ENCODE measurements at places on chromosomes 6 and 20.

GRCh38 chr6:137763886-137764285 lies 103.2 kb upstream of the TNFAIP3 start:
- H3K4me3 ChIP-seq: no peak overlapping the region
- H3K36me3 ChIP-seq: no peaks in the 10 kb centered on the region
- no peaks in the 10 kb centered on the region for H3K27me3 ChIP-seq
- H3K4me1 ChIP-seq: no peaks in the 10 kb centered on the region
- no peak overlapping the region for H3K27ac ChIP-seq

DNA sequence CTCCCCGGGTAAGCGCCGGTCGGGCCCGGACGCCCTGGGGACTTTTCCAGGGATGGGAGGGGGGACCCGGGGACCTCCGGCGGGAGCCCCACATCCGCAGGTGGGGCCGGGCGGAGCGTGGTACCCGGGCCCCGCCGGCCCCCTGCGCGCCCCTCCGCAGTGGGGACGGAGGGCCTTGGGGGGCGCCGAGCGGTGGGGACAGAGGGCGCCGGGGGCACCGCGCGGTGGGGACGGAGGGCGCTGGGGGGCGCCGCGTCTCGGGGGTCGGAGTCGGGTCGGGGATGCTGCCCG lies 270 bp downstream of the PLEKHG1 start:
- no peak for DNase-seq
- H3K4me3 ChIP-seq: peak overlapping the region; percentile 89
- no peaks in the 10 kb centered on the region for H3K36me3 ChIP-seq
- H3K27me3 ChIP-seq: no peaks in the 10 kb centered on the region
- no peaks in the 10 kb centered on the region for H3K4me1 ChIP-seq
- peak overlapping the region; percentile 81 for H3K27ac ChIP-seq

DNA sequence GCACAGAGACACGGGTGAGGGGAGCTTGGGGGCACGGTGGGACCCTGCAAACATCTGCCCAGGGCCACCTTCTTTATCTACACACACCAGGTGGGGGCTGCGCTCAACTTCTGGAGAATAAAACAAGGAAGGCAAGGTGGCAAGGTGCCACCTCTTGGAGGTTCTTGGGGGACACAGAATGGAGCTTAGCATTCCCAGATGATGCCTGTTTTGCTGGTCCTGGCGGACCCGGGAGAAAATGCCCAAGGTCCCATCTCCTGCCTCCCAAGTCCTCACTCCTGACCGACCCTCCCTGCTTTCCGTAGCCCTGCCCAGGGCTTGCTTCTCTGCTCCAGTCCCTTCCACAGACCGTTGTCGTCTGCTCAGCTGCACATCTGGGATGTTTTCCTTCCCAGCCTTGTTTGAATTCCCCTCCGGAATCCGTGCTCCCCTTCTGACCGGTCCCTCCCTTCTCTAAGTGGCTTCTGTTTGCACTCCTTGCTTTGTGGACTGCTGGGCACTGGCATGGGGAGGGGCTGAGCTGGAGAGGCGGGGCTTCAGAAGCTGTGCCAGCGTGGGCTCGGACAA lies 13.1 kb downstream of the ITPR3 start:
- peak overlapping the region; percentile 53 for H3K4me3 ChIP-seq
- no peaks in the 10 kb centered on the region for H3K36me3 ChIP-seq
- no peaks in the 10 kb centered on the region for H3K27me3 ChIP-seq
- no peak for DNase-seq

- no peaks in the 10 kb centered on the region for H3K4me1 ChIP-seq
- H3K4me3 ChIP-seq: no peak overlapping the region
- H3K27me3 ChIP-seq: no peaks in the 10 kb centered on the region
- no peak overlapping the region for H3K27ac ChIP-seq
Observed at GRCh38 chr6:67870321-67870720, 764.8 kb upstream of the ADGRB3 start.

GRCh38 chr20:12248481-12248880 lies 330.8 kb downstream of the BTBD3 start:
- H3K4me1 ChIP-seq: no peaks in the 10 kb centered on the region
- no peak overlapping the region for H3K27ac ChIP-seq
- DNase-seq: no peak
- H3K27me3 ChIP-seq: no peaks in the 10 kb centered on the region

- no peaks in the 10 kb centered on the region for H3K27me3 ChIP-seq
- H3K27ac ChIP-seq: no peak overlapping the region
- no peaks in the 10 kb centered on the region for H3K4me1 ChIP-seq
- no peak overlapping the region for H3K4me3 ChIP-seq
- no peaks in the 10 kb centered on the region for H3K36me3 ChIP-seq
- no peak for DNase-seq
Observed at GRCh38 chr6:100342830-100343229, 121.9 kb downstream of the SIM1 start.

DNA sequence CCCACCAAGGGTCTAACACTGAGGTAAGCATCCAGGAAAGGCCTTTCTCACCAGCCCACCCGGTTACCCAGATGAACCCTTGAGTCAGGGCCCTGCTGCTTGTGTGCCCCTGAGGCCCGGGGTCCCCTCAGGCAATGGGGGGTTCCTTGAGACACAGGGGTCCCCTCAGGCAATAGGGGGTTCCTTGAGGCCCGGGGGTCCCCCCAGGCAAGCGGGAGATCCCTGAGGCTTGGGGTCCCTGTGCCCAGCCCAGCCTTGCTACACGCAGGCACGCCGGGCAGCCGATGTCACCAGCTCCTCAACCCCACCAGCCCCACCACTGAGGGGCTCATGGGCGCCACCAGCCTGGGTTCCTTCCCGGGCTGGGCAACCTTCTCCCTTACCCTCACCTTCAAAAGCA lies 247.2 kb downstream of the TTLL2 start:
- H3K4me1 ChIP-seq: no peaks in the 10 kb centered on the region
- DNase-seq: peak; percentile 13
- H3K27ac ChIP-seq: no peak overlapping the region

GRCh38 chr20:56949318-56949717 lies 317.1 kb downstream of the BMP7 start:
- H3K36me3 ChIP-seq: no peaks in the 10 kb centered on the region
- no peak for DNase-seq
- H3K27me3 ChIP-seq: no peaks in the 10 kb centered on the region
- no peak overlapping the region for H3K27ac ChIP-seq
- no peaks in the 10 kb centered on the region for H3K4me1 ChIP-seq

Data from breast epithelium (tissue), 4 donors.